T-helper 22 cell (primary cell): ENCODE measurements at places on chromosomes 5 and 9.

DNA sequence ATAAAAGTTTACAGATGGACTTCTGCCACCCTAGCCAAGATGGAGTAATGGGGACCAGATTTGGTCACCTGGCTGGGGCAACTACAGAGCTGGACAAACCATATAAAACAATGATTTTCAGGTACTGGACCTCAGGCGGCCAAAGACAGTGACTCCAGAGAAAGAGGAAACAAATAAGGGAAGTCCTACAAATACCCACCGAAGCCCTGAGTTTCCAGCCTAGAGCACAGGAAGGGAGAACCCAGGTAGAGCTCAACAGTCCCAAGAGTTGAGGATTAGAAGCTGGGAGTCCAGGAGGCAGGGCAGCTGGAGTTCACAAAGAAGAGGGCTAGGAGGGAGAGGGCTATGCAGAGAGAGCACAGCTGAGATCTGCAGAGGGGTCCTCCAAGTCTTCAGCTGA, 106.7 kb upstream of the NR5A1 start:
- no peak for DNase-seq

DNA sequence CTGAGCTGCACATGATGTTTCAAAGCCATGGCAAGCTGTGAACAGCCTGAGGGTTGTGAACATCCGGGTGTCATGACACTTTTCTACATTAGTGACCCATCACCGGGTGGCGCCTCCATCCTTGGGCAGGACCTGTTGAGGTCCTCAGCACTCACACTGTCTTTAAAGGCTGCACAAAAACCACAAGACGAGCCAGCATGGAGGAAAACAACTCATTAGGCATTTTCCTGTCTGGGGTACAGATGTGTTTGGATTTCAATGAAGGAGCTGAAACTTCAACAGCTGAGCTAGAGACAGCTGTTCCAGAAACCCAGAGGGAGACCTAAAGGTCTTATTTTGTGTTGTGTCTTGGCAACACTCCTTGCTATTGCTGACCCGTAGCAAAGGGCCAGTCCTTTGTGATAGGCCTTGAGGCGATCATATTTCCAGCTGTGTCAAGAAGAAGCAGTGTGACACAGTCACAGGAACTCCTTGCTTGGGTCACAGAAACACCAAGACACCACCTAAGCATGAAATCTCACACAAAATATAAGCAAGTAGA, 151.8 kb upstream of the VLDLR start:
- no peak for DNase-seq

DNA sequence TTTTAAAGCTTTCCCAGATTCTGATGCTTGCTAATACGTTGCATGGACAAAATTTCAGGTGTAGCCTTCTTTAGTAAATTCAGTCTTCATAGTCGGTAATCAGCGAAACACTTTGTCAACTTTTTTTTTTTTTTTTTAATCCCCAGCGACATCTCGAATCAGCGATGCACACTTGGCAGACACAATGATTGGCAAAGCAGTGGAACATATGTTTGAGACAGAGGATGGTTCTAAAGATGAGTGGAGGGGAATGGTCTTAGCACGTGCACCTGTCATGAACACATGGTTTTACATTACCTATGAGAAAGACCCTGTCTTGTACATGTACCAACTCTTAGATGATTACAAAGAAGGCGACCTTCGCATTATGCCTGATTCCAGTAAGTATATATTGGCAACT, 66.8 kb upstream of the NXNL2 start:
- DNase-seq, result no peak

DNA sequence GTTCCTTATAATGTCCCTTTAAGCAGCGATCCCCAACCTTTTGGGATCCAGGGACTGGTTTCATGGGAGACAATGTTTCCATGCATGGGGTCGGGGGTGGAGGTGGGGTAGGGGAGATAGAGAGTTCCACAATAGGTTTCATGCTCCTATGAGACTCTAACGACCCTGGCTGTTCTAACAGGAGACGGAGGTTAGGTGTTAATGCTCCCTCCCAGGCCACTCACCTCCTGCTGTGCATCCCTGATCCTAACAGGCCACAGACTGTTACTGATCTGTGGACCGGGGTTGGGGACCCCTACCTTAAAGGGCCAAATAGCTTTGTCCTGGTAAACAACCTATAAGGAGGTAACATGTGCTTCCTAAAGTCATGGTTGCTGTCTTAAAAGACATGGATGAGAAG, 602.5 kb upstream of the RGMB start:
- no peak for DNase-seq

- DNase-seq, result no peak
Observed at GRCh38 chr9:89750117-89750791, 145.4 kb downstream of the GADD45G start.

- no peak for DNase-seq
Observed at GRCh38 chr5:159907689-159908590, 8.3 kb upstream of the ADRA1B start.

GRCh38 chr5:178544166-178544834, 45.9 kb downstream of the COL23A1 start:
- DNase-seq, result no peak

DNA sequence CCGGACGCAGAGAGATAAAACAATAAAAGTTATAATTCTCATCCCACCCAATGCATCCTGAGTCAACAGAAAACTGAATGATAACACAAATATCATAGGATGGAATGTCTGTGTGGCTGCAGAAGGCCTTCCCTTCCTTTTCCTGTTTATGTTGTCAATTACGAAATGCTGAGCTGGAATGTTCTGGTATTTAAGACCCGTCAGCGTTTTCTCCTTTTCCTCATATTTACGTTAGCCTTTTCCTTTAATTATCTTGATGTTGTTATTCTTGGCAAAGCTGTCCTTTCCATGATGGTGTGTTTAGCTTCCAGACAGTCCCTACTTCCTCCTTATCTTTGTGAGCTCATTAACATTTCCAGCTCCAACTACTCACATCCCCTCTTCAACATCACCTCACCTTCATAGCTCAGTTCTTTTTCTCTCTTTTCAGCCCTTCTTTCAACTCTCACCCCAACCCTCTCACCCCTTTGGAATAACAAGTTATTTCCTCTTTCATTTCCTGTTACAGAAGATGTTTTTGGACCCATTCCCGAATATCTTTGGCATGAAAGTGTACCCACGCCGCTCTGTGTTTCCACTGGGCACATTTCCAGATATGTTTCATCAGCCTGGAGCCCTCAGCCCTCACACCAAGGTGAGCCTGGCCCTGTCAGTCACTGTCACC, 221.6 kb downstream of the NR2F1-AS1 start:
- DNase-seq, result no peak

DNA sequence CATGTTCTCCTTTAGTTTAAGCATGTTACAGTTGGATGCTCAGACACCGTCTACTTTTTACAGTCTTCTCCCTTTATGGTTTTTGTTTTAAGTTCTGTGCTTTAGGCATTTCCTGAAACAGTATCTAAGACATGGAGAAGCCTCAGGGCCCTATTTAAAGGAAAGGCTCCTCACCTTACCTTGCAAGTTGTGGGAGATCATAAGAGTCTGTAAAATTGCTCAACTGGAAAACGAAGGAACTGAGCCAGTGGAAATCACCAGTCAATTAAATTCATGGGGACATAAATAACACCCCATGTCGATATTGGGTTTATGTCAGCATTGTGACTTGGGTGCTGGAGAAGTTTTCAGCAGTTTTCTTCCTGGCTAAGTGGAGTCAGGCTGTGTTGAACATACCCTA, 239.2 kb downstream of the KIF4B start:
- DNase-seq, result no peak

GRCh38 chr5:94746731-94747124, 128.3 kb downstream of the SLF1 start:
- DNase-seq, result no peak

- no peak for DNase-seq
Observed at GRCh38 chr5:156042726-156043125, 284.2 kb upstream of the SGCD start.

- peak; percentile 39 for DNase-seq
Observed at GRCh38 chr9:136787690-136788400, 3.3 kb upstream of the TMEM141 start.

- DNase-seq, result no peak
Observed at GRCh38 chr5:102231693-102232619, 64.1 kb downstream of the SLCO4C1 start.

DNA sequence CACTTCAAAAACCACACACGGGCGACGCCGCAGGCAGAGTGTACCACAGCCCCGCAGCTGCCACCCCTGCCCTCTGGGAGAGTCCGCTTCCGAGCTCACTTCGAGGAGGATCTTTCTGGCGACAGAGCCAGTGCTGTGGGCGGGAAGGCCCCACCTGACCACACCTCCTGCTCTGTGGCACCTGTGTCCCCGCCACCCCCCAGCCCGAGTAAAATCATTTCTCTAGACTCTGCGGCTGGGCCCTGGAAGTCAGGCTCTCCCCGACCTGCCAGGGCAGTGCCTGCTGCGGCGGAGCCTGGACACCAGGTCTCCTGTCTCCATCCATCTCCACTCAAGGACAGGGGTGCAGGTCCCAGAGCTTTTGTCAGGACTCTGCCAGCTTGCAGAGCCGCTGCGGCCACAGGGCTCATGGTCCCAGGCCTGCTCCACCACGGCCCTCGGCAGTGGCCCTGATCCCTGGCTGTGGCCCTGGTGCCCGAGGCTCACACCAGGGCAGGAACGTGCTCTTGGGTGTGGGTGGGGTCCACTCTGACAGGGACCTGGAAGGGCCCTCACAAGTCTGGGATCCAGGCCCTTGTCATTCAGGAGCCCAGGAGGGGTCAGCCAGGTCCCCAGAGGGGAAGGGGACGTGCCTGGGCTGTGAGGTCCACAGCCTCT, 20.9 kb upstream of the CAMSAP1 start:
- no peak for DNase-seq

- no peak for DNase-seq
Observed at GRCh38 chr9:122179054-122179689, 19.5 kb downstream of the MORN5 start.

DNA sequence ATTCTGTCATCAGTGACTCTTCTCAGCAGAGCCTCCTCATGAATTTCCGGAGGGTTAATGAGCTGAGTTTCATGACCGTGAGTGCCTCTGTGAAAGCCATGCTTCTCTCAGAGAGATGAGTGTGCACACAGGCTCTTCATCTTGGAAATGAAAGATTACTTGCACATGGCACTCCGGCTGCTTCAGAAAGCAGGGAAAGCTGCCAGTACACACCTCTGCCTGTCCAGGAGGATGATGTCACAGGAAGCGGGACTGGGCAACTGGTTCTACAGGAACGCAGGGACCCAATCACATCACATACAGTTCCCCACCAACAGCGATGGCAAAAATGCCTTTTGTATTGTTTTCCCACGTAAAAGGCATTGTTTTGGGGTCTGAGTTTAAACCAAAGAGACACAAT, 286.0 kb upstream of the DAP start:
- DNase-seq, result no peak

DNA sequence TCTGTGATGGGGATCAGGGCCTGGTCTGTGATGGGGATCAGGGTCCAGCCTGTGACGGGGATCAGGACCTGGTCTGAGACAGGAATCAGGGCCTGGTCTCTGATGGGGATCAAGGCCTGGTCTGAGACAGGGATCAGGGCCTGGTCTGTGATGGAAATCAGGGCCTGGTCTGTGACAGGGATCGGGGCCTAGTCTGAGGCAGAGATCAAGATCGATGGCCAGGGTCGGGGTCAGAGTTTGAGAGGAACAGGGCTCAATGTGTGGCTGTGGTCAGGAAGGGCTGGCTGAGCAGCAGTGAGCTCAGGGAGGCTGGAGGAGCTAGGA, 33.8 kb upstream of the TMEM250 start:
- DNase-seq, result no peak

GRCh38 chr5:74067748-74068541, 441.9 kb downstream of the ARHGEF28 start:
- no peak for DNase-seq

- DNase-seq, result no peak
Observed at GRCh38 chr5:32506799-32507198, 62.3 kb upstream of the ZFR start.

GRCh38 chr5:9720361-9720760, 90.2 kb upstream of the TAS2R1 start:
- no peak for DNase-seq

- DNase-seq, result peak; percentile 30
Observed at GRCh38 chr5:154756868-154757813, 2.0 kb downstream of the LARP1 start.

DNA sequence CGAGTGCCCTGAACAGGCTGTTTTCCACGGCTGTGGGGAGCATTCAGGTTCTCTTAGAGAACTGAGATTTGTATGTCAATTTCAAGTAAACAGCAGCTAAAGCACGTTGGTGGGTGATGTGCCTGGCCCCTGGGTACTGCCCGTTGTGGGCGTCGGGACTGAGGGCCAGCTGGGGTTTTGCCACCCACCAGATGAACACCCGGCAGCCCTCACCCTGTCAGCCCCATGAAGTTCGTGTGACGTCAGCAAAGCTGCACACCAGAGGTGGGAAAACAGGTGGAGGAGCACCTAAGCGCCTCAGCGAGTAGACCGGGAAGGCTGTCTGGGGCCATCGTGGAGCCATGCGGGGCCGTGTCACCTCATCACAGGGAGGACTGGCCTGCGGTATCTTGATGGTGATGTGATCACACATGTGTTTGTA, 9.2 kb downstream of the CEP72 start:
- no peak for DNase-seq

GRCh38 chr5:33688066-33688465, 203.7 kb downstream of the ADAMTS12 start:
- no peak for DNase-seq

GRCh38 chr5:177367323-177367848, 9.7 kb downstream of the RGS14 start:
- no peak for DNase-seq

DNA sequence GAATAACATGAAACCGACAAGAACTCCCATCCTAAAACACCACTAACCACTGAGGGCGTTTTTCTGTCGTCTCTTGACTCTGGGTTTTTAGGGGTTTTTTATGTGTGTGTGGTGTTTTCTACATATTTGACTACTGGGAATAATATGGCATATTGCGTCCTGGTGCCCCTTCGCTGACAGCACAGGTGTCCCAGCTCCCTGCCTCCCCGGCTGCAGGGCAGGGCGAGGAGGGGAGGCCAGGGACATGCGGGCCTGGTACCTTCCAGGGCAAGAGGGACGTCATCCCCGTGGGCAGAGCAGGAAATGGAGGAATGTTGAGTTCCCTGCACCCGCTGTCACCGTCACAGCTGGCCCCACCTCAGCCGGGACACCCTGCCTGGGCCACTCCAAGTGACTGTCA, 34.8 kb downstream of the VAV2 start:
- DNase-seq, result no peak

DNA sequence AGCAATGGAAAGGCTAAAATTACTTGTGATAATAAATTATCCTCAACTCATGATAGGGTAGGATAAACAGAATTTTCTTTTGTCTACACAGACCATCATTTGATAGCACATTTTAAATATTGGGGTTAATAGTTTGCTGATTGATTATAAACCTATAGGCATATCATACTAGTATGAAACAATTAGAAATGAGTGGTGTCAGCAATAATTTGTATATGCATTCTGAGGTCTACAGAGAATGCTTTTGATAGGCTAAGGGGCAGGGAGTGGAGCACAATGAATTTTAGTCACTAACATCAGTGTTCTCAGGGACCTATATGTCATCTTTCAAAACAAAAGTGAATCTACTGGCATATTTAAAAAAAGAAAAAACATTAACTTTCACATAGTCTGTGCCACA, 27.8 kb upstream of the NADK2 start:
- no peak for DNase-seq

- no peak for DNase-seq
Observed at GRCh38 chr9:36138901-36139300, 2.4 kb downstream of the GLIPR2 start.
